ENCODE measurements at places on chromosomes 5 and 9.

DNA sequence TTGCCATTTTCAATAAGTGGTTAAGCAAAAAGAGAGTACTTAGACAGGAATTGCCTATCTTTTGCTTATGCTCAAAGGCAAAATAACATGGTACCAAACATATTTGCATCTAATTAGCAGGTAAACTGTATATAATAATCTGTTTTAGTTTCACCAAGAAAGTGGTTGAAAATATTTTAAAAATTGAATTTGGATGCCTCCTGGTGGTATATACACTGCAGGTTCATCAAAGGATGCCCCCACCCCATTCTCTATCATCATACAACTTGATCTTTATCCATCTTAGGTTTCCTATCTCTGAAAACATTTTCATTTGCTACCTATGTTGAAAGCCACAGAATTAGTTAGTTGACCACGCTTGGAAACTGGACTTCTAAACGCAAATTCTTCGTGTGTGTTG, 47.0 kb upstream of the MROH2B start:
- no peak for DNase-seq

DNA sequence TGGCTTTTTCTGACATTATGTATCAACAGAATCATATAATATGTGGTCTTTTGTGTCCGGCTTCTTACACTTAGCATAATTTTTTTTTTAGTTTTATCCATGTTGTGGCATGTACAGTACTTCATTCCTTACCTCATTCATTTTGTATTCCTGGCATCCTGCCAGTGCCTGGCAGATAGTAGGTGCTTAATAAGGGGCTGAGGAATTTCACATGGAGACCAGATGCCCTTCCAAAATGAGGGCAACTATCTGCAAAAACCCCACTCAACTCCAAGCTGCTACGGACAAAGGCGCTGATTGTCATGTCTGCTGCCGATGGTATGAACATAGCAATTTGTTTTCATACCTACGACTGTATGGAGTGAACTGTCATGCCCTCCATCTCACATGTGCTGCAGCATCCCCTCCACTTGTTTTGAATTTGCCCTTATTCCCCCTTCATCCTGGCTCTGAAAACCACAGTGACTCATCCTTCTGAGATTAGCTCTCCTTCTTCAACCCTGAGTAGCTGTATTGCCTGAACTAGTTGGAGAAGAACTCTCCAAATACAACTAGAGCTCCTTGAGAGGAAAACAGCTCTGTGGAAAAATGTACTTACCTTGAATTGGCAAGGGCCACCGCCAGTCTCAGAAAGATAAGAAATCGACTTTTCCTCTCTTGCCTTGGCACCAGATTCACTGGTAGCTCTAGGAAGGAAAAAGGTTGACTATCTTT, 41.3 kb upstream of the FOXE1 start:
- no peak for DNase-seq

- no peak for DNase-seq
Measured at GRCh38 chr5:126801174-126801991, 24.4 kb downstream of the LMNB1 start.

GRCh38 chr5:44360919-44361318, 28.3 kb downstream of the FGF10 start:
- DNase-seq, result no peak

- DNase-seq, result no peak
Measured at GRCh38 chr5:81167078-81167477, 66.0 kb upstream of the CKMT2 start.

DNA sequence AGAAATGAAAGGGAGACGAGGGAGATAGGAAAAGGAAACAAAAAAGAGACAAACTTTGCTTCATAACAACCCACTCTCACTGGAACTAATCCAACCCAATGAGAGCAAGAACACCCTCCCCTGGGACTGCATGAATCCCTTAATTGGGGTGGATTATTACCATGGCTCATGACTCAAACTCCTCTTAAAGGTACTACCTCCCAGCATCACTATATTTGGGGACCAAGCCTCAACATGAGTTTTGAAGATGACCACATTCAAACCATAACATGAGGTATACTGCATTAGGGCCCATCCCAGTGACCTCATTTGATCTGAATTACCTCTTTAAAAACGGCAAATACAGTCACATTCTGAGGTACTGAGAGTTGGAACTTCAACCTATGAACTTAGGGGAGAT, 8.0 kb downstream of the MTAP start:
- DNase-seq, result no peak

DNA sequence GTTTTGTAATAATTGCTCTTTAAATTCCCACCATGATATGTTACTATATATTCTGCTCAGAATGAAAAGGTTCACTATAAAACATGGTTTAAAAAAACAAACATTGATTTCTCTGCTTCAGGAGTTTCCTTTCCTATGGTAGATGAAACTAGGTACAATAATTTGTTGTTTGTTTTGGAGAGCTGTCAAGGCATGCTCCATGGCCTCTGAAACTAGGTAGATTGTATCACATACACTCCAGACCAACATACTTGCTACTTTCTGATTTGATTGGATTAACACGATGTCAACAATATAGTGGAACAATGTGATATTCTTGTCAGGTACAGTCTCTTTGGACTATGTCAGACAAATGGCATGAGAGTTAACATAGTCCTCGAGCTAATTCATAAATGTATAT, 452.7 kb upstream of the CDH9 start:
- DNase-seq, result no peak
